SK-N-SH treated with all-trans-retinoic acid at 6 μM for 48 hours (cell line): ENCODE measurements at places on chromosomes 5 and 9.
A peak's percentile ranks its signal among the peaks of the same experiment; 100 is the strongest.

DNA sequence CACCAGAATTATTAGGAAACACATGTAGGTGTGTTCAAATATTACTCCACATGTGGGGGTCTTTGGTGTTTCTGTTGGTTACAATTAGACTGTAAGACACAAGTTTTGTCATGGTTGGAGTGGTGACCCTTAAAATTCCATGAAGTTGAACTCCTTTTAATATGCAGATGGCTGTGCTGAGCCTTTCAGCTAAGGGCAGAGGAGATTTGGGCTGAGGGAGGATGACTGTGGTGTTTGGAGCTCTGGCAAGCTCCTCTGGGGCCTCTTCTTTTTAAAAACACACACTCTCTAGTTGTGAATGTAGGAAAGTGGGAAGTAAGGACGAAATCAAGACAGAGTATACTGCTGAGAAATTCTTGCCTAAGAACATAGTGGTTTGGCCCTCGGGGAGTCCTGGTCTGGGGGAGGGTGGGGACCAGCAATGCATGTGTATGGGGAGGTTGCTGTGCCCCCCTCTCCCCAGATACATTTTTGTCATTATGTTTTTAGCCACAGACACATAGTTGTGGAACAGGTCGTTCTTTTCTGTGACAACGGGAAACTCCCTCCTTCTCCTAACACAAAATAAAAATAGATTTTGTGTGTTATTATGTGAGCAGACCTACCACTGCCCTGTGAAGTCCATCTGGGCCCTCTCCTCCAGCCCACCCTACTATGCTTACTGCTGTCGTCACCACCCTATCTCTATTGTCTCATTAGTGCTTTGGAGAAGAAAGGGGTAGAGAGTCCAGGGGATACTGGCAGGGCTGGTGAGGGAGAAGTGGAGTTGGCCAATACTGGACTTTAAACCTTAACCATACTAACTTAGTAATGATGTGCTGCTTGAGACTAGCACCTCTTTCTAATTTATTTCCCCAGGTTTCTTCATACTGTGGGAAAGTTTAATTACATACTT lies 10.0 kb downstream of the SMARCA2 start:
- ATAC-seq: no peak

DNA sequence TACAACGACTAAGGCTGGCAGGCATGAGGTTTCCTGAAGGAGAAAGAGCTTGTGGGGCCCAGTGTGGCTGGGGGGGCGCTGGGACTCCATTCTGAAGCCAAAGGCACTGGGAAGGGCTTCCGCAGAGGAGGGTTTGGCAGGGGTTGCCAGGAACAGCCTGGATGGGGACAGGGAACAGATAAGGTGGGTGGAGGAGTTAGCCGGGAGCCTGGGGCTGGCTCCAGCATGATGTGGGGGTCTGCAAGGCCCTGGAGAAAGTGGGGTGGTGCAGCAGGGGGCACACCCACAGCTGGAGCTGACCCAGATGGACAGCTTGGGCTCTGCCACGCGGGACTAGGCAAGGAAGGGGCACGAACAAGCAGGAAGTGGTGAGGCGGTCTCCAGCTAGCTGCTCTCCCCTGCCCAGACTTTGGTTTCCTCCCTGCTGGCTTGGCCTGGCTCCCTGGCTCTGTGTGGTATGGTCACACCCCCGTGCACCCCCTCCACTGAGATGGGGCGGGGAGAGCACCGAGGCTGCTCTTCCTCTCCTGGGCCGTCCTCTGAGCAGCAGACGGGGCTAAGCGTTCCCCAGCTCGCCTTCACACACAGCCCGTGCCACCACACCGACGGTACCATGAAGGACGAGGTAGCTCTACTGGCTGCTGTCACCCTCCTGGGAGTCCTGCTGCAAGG lies at the start of gene LTC4S:
TSS of gene LTC4S (plus strand) at position 519 of the 672 bp plus-strand sequence. CDS start at position 614, 95 bp downstream.
- ATAC-seq: no peak

GRCh38 chr5:6723122-6723815 lies 10.0 kb downstream of the TENT4A start:
- ATAC-seq: no peak

GRCh38 chr5:40268088-40268487 lies 411.6 kb upstream of the PTGER4 start:
- no peak for ATAC-seq

DNA sequence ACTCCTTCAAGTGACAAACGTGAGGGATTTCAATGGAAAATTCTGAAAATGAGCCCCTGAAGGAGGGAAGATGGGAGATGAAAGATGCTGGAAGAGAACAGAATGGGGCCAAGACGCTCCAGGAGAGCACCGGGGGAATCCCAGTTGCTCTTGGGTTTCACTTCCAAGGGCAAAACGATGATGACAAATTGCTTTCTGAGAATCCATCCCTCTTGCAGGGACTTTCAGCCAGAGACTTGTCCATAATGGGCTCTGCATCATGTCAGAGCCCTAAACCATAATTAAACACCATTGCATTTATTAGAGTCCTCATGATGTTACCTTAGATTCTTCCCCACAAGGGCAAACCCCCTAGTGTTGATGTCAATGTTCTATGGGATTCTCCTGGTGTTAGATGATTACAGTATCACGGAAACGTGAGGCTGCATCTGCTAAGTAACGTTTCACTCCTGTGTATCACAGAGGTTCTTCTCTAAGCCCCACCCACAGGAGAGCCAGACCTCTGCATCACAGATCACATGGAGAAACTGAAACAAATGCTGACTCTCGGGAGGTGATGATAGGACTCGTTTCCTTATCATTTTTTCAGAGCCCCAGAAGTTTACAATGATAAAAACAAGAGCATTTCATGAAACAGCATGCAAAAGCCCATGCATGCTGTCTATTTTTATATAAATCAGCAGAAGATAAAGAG lies 114.4 kb downstream of the TENT4A start:
- peak; percentile 46; the same call in 1 of the 3 replicates for ATAC-seq

DNA sequence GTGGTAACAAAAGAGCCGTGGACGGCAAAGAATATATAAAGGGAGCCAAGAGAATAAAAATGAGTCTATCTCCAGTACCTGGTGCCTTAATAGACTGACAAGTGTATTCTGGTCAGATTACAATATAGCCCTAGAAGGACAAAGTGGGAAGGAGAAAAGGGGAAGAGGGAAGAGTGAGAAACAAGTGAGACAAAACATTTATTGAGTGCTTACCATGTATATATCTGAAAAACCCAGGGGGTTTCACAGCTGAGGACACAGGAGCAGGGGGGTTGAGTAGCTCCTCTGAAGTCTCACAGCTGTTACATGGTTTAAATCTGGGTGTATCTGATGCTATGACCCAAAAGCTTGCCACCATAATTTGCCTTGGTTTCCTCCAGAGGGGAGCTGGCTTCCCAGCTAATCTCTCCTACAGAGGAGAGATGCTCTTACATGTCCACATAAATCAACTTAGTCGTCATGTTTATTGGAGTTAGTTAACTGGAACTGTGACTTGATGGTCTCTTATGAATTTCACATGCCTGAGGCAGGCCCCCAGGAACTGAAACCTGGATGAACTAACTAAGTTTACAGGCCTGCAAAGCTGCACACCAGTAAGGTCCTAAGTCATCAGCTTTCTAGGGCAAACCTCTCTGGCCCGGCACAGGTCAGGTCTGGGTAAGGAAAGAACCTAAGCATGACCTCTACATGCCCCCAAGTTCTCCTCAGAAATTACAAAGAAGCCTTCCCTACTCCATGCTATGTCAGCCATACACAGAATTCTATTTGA lies 15.5 kb downstream of the SIL1 start:
- ATAC-seq: no peak

DNA sequence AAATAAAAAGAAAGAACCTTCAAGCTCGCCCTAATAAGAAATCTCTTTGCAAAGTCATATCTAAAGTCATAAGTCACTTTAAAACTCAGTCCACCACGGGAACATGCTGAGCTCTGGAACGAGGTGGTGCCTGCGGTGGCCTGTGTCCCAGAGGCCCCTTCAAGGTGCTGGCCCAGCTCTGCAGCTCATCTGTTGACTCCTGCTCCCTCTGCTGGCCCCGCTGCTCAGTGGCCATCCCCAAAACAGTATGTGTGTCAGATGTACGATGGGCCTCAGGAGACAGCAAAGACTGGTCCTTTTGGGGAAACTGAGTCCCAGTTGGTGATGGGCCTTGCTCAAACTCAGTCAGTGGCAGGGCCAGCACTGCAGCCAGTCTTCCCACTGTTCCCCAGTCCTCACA lies 22.8 kb upstream of the FOXB2 start:
- peak; percentile 86 for ATAC-seq

DNA sequence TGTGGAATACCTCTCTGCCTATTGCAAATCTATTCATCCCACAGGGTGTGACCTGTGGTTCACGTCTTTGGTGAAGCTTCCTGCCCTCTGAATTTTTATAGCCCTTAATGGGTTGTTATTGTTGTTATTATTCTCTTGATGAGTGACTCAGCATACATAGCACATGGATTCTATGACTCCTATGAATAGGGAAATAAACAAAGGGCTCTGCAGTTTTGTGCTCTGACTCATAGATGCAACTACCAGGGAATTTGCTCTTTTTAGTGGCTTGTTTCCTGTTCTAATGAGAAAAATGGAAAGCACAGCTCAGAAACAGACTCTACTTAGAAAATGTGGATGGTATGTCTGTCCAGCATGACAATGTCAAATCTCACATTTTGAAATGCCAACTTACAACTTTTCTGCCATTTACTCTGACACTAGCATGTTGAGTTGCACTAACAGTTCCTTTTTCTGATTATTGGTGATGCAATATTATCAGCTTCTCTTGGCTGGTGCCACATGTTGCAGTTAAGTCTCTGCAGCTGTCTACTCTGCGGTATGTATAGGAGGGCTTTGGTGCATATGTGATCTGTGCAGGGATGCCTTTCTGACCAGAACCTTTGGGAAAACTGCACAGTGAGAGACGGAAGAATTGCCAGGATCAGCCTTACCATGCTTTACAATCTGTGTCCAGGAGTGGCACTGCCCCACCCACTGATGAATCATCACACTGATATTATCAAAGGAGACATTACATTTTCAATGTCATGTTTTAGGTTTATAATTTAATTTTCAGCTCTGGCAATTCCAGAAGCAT lies 996.4 kb upstream of the WWC1 start:
- peak; percentile 95 for ATAC-seq

GRCh38 chr5:98927989-98928872 lies 576 bp downstream of the CHD1 start:
- peak; percentile 56 for ATAC-seq

- no peak for ATAC-seq
Observed at GRCh38 chr5:133511653-133512235, 100.6 kb downstream of the FSTL4 start.

DNA sequence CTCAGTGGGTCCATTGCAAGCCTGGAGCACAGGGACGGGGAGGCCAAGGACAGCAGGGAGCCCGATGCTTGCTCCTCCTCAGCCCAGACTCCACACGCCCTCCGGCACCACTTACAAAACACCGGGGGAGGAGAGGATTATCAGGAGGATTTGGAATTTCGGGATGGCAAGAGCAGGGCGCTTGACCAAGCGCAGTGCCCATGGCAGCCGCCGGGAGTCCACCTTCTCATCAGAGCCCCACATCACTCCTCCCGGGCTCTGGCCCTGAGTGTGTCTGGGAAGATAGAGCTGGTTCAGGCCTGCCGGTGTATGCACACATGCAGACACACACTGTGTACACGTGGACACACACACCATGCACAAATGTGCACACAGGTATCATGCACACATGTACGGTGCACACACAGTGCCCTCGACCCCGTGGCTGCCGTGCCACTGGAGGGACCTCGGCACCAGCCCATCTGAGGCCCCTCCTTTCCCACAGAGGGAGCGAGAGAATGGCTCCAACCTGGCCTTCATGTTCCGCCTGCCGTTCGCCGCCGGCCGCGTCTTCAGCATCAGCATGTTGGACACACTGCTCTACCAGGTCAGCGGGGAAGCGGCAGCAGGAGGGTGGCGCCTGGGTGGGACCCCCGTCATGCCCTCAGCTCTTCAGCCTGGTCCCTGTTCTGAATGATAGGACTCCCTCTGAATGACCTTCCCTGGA lies 81.7 kb downstream of the KCNT1 start:
- ATAC-seq: peak; percentile 15; the same call in 2 of the 3 replicates
